Suppressor macrophage (primary cell): ENCODE measurements at places on chromosomes 5 and 9.

- peak; percentile 44 for DNase-seq
Observed at GRCh38 chr9:127360829-127361228, 36.1 kb upstream of the SLC2A8 start.

DNA sequence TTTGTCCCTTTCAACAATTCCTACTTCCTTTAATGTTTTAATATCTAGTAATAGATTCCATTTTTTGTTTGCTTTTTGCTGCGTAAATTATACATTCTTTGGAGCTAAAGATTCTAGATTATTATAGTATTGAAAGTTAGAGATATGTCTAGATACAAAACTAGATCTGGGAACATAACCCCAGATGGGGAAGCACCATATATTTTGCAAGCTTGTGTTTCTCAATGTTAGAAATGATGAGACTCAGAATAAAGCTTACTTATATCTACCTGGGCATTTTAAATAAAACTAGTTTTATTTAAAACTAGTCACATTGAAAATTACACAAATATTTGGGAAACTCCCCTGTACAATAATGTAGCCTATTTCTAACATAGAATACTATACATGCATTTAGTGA, 32.2 kb downstream of the TRIO start:
- DNase-seq: peak; percentile 47

- DNase-seq: no peak
Observed at GRCh38 chr9:13942695-13943094, 371.2 kb downstream of the NFIB start.

DNA sequence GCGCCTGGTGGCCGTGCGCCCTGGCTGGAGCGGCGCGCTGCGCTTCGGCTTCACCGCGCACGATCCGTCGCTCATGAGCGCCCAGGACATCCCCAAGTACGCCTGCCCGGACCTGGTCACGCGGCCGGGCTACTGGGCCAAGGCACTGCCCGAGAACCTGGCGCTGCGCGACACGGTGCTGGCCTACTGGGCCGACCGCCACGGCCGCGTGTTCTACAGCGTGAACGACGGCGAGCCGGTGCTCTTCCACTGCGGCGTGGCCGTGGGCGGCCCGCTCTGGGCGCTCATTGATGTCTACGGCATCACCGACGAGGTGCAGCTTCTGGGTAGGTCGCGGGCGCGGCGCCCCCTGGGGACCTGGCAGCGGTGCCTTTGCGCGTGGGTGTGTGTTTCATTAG, 28.9 kb downstream of the NEURL1B start:
- DNase-seq: no peak

DNA sequence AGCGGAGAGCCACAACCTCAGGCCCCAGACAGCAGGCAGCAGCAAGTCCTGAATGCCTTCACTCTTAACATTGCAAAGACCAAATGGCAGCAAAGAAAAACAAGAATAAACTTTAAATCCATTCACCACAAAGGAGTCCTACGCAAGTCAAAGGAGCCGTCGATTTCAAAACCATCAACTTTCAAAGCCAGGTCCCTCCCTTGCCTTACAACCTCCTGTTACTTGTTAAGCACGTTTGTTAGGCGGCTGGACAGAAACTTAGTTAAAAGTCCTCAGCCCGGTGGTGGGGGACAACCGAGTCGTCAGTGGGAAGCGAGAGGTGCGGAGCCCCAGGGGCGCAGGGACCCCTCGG, 938 bp downstream of the LPAR1 start:
- peak; percentile 22 for DNase-seq
